HuH-7.5 (cell line): ENCODE measurements at places on chromosomes 4 and X.
A peak's percentile ranks its signal among the peaks of the same experiment; 100 is the strongest.

GRCh38 chr4:27692158-27692557 lies 831.5 kb downstream of the STIM2 start:
- no peak for DNase-seq

- no peak for DNase-seq
Observed at GRCh38 chrX:65928522-65928921, 111.4 kb downstream of the VSIG4 start.

DNA sequence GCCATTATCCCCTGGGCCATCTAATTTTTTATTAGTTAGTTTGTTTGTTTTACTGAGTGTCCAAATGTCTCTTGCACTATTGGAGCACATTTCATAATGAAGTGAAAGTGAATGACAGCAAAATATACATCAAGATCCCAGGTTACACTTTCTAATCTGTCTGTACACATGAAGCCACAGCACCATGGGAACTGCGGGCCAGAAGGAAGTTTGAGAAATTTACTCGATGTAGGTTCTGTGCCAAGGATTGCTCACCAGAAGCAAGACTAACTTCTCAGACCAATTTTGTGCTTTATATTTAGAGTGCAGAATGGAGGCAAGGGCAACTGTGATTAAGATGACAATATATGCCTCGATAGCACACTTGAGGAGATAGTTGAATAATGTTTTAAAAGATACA lies 258.0 kb downstream of the COL25A1 start:
- DNase-seq: no peak

DNA sequence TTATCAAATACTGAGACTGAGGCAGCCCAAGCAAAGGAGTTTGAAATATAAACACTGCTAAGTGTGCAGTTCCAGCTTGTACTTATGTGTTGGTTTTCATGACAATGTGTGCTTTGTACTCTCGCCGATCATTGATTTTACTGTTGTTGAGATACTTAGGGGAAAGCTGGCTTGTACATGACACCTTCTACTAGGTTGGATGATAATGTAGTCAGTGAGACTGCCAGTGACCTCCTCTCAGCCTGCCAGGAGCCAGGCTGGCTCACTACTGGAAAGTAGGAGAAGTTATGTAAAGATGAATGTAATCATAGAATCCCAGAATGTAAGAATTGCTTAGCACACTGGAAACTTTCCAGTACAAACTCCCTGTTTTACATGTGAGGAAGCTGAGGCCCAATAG lies 132.0 kb downstream of the AFF2 start:
- DNase-seq: no peak

GRCh38 chr4:108081256-108081655 lies 87.5 kb downstream of the LEF1 start:
- DNase-seq: no peak

GRCh38 chrX:16852617-16853179 lies 17.5 kb downstream of the RBBP7 start:
- DNase-seq: no peak

DNA sequence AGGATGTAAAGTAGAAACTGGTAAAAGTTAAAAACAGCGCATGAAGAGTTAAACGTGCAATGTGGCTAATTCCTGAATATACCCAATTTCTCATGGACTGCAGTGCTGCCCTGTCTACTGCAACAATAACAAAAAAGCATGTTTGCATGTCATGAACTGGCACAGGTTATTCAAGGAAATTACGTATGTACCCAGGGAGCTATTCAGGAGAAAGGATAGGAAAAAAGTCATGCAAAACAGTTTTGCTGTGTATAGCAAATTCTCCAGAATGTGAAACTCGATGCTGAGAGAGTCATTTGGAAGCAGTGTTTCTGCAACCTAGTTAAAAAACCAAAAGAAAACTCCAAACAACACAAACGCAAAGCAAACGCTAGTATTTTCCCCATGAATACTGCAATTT lies 381.5 kb upstream of the PRKX start:
- DNase-seq: no peak

DNA sequence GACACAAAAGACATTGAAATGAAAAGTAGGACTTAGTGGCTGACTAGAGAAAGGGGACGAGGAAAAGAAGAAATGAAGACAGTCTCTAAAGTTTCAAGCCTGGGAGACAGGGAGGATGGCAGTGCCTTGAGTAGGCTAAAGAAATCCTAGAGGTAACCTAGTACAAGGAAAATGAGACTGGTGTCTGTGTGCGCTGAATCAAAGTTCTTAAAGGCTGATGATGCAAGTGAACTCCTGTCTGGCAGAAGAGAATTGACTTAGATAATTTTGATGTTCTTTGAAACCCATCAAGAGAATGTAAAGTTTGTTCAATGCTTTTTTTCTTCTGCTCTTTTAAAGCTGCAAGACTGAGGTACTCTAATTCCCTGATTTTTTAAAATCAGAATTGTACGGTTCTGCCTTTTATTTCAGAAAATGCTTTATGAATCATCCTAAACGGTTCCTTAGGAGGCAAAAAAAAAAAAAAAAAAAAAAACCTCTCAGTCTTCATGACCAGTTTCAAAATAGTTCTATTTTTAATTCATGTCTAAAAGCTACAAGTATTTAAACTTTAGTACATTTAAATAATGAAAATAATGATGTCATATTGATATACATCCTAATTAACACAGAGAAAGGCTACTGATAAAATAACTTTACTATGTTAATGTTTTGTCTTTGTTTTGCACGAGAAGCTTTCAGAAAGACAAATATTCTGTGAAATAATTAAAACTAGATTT lies 189.8 kb downstream of the PPP3CA start:
- DNase-seq: no peak

- no peak for DNase-seq
Observed at GRCh38 chrX:109987884-109988283, 15.0 kb upstream of the TMEM164 start.

- no peak for DNase-seq
Observed at GRCh38 chr4:86825511-86825910, 23.7 kb downstream of the SLC10A6 start.

GRCh38 chrX:22139822-22140221 lies 107.7 kb downstream of the PHEX start:
- no peak for DNase-seq

DNA sequence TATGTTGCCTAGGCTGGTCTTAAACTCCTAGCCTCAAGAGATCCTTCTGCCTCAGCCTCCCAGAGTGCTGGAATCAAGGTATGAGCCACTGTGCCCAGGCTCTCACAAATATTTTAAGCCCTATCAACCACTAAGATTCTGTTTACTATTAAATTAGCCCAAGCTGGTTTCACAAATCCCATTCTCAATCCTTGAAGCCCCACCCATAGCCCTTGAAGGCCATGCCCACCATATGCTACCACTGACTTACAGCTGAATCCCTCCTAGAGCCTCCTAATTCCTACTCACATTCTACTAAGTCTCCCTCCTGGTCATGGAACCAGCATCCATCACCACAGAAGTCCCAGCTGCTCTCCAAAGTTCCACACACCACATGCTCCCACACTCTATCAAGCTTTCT lies 9.7 kb downstream of the GRIPAP1 start:
- no peak for DNase-seq

GRCh38 chr4:30460818-30461217 lies 259.4 kb upstream of the PCDH7 start:
- DNase-seq: no peak

DNA sequence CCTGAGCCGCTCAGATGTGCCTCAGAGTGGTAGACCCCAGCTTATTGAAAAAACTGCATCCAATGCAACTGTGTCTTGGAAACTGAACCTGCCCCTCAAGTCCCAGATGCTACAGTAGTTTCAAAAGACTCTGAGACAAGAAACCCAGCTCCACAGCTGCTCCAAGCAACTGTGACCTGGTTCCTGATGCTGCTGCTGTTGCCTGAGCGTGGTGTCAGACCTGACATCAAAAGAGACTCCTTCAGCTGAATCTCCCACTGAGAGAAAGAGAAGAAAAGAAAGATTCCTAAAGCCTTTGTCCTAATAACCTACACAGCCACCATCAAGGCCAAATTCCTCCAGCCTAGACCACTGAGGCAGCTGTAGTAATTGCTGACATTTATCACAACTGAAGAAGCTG lies 630.1 kb downstream of the STIM2 start:
- no peak for DNase-seq

GRCh38 chr4:87322754-87323153 lies at the start of gene HSD17B13:
HSD17B13 (minus strand) TSS chr4:87322882; CDS start chr4:87322841, 41 bp downstream.
- no peak for DNase-seq

GRCh38 chrX:110181459-110182137 lies 136.3 kb downstream of the AMMECR1 start:
- DNase-seq: no peak

GRCh38 chr4:99536271-99536670 lies 25.4 kb downstream of the C4orf17 start:
- no peak for DNase-seq

DNA sequence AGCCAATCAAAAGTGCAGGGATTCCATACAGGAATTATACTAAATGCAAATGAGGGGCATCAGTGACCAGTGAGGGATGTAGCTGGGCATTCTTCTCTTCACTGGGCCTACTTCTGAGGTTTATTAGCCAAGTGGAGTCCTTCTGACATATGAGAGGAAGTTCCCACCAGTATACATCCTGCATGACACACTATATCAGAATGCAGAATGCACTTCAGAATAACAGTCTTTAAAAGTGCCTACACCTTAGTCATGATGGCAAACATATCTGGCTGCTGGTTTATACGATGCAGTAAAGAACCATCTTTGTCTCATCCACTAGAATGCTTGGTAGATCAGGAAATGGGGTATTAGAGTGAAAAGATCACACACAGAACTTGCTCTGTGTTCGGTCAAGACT lies 180.3 kb upstream of the PPARGC1A start:
- no peak for DNase-seq

- DNase-seq: no peak
Observed at GRCh38 chrX:29992083-29992482, 223.3 kb upstream of the MAGEB2 start.

DNA sequence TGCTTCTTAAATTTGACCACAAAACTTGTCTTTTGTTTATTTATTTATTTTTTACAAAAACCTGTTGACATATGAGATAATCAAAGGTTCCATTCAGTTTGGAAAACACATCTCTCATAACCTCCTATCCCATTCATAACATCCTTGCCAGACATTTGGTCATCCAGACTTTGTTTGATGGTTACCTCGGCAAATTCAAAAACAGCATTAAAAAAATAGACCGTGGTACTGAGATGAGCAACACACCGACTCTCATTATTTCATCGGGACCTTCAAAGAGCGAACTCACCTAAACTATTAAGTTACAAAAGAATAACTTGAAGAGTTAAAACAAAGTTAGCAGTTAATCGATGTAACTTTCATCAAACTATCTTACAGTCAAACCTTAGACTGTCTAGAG lies 85.8 kb upstream of the RPS6KA3 start:
- no peak for DNase-seq

GRCh38 chrX:10102046-10102704 lies 54.6 kb upstream of the CLCN4 start:
- DNase-seq: no peak

GRCh38 chr4:108072300-108072699 lies 82.6 kb downstream of the HADH start:
- DNase-seq: no peak

- DNase-seq: no peak
Observed at GRCh38 chr4:3199653-3200422, 49.1 kb upstream of the MSANTD1 start.

DNA sequence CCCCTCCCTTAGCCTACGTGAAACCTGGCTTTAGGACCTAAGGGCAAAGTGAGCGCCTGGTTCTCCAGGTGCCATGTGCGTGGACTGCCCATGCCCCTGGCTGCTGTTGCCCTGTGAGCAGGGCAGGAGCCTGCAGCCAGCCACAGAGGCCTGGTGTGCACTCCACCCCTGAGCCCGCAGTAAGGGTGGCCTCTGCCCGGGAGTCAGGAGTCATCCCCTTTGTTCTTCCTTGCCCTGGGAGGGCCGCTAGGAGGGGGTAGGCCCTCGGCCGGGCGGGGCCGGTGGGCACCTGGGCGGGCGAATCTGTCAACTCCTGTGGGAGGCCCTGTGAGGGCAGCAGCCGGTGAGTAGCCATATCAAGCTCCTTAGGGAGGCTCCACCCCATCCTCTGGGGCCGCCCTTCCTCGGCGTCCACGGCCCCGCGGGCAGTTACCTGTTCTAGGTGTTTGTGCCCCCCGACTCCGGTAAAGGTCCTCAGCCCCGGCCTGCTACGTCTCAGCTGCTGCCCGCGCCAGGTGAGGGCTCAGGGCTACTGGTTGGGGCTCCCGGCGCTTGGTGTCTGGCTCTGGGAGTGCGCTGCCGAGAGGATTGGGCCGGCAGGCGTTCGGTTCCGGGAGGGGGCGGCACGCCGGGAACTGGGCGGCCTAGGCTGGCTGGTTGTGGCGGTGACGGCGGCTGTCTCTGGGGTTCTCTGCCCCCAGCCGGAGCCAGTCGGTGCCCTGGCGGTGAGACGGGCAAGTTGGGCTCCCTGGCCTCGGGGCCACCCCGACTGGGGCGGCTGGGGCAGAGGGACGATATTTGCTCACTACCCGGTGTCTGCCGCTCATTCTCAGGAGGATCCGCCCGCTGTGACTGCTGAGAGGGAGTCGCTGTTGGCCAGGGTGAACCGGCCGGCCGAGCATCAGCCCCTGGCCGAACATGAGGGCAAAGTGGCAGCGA lies 1060.2 kb downstream of the TECRL start:
- no peak for DNase-seq

GRCh38 chr4:77308843-77309242 lies 151.8 kb downstream of the CCNG2 start:
- DNase-seq: peak; percentile 8

GRCh38 chrX:56572975-56573374 lies 9.5 kb downstream of the UBQLN2 start:
- DNase-seq: no peak

GRCh38 chrX:1629244-1629643 lies 14.4 kb downstream of the ASMT start:
- DNase-seq: no peak

- no peak for DNase-seq
Observed at GRCh38 chrX:73028876-73029275, 26.1 kb downstream of the PABPC1L2B start.

DNA sequence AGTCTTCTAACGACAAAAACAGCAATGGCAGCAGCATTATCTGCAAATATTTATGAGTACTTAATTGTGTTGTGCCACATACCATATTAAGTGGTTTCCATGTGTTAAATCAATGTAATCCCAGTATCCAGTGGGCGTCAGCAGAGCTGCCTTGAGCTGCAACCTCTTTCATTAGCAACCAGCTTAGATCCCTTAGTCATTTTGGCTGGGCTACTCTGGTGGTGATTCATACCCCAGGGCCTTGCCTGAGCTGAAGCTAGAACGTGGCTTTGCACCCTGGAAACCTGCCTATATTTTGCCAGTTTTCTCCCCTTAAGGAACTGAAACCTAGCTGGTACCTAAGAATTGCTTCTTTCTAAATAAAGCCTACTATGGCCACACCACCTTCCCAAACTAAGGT lies 474.3 kb upstream of the FTHL17 start:
- DNase-seq: no peak

DNA sequence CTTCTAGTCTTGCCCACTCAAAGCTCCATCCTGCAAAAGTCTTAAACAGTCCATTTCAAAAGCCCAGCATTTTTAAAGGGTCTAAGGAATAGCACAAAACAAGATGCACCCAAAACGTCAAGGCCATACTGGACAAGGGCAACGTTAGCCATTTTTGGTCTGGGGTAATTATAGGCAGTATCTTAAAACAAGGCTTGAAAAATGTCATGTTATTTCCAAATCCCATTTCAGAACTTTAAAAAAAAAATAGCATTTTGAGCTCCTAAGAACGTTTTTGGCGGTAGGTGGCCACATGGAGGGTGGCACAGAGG lies 584 bp upstream of the TMEM165 start:
- no peak for DNase-seq
